ENCODE measurements at places on chromosomes 1 and 21.

DNA sequence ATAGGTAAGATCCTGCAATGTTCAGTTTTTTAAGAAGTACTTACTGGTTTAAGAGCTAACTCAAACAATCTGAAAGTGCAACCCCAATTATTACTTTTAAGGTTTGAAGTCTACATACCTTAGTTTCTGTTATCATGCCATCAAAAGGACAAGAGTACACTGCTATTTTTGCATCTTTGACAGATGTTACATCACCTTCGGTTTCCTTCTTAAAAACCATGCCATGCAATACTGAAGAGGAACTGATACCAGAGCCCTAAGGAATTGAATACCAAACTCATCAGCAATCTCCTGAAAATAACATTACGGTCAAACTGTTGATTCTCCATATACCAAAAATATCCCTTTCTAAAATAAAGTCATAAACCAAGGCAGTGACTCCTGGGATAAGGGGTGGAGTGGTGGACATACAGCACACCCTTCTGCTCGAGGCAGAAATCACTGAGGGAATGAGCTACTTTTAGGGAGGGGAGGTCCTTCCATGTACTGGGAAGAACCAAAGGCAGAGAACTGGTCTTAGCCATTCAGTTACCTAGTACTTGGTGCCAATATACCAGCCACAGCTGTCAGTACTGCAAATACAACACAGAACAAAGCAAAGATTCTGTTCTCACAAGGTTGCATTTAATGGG, 8.5 kb downstream of the CCT8 start:
- DNase-seq, result no peak

- no peak for DNase-seq
Measured at GRCh38 chr1:23485002-23485332, 988 bp upstream of the ASAP3 start.

- DNase-seq, result no peak
Measured at GRCh38 chr21:35506771-35507170, 457.7 kb upstream of the RUNX1 start.

- DNase-seq, result no peak
Measured at GRCh38 chr1:92797961-92798360, 13.1 kb upstream of the EVI5 start.

- no peak for DNase-seq
Measured at GRCh38 chr1:84402060-84402459, 3.8 kb downstream of the DNASE2B start.

Measured in AML-193 (cell line).